ENCODE measurements at places on chromosomes 13 and 19.
A peak's percentile ranks its signal among the peaks of the same experiment; 100 is the strongest.

GRCh38 chr13:97254816-97255215 lies 32.7 kb downstream of the MBNL2 start:
- DNase-seq = no peak

GRCh38 chr13:89550938-89551337 lies 1796.5 kb upstream of the MIR17HG start:
- no peak for DNase-seq

DNA sequence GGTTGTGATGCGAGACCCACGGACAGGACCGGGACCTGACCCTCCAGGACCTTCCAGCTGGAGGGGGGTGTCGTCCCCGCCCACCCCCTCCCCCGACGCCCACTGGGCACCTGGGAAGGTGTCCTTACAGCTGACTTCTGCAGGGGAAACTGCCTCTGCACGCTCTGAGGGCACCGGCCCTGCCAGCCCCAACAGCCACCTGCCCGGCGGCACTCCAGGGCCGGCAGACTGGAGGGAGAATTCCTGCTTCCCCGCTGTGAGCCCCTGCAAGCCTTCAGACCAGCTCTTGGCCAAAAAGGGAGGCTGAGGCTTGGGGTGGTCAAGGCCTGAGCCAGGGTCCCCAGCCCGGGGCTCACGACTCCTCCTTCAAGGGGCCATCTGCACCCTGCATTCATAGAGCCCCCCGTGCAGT lies 1.2 kb downstream of the CNN2 start:
- no peak for DNase-seq

DNA sequence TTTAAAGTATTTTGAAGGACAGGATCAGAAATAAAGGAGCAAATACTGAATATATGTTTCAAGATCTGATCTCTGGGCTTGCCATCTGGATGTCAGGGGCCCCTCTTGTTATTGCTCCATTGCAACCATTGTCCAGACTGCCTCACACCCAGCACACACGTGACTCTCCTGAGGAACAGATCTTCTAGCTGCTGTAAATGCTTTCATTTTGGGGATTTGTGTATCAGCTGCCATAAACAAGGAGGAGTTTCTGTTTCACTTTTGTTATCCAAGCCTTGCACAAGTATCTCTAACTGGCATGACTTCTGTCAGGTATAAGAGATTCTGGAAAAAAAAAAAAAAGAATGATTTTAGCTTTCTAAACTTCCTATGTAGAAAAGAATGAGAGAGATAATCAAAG lies 1624.1 kb upstream of the PRR20A start:
- peak; percentile 0 for DNase-seq

- DNase-seq = no peak
Measured at GRCh38 chr19:7877249-7877836, 3.2 kb upstream of the PRR36 start.

- peak; percentile 24 for DNase-seq
Measured at GRCh38 chr13:45325806-45326205, 15.2 kb downstream of the TPT1 start.

GRCh38 chr19:50947123-50947522 lies 5.7 kb downstream of the KLK5 start:
- no peak for DNase-seq

- no peak for DNase-seq
Measured at GRCh38 chr19:50496189-50497021, 14.6 kb downstream of the JOSD2 start.

All from DMS 273 treated with DMSO at 0.1 percent for 48 hours (cell line).